Activated CD8-positive, alpha-beta memory T cell treated with anti-CD3 and anti-CD28 coated beads, Interleukin-2, amount 10 ng/mL, durations not matched to agents 7 days and 5 days (primary cell): ENCODE measurements at places on chromosomes 2 and 18. TPM values are rescaled to one million over a fixed set of nuclear protein-coding genes. Genes with fewer than 3 reads are reported as not detected.
A peak's percentile ranks its signal among the peaks of the same experiment; 100 is the strongest.

DNA sequence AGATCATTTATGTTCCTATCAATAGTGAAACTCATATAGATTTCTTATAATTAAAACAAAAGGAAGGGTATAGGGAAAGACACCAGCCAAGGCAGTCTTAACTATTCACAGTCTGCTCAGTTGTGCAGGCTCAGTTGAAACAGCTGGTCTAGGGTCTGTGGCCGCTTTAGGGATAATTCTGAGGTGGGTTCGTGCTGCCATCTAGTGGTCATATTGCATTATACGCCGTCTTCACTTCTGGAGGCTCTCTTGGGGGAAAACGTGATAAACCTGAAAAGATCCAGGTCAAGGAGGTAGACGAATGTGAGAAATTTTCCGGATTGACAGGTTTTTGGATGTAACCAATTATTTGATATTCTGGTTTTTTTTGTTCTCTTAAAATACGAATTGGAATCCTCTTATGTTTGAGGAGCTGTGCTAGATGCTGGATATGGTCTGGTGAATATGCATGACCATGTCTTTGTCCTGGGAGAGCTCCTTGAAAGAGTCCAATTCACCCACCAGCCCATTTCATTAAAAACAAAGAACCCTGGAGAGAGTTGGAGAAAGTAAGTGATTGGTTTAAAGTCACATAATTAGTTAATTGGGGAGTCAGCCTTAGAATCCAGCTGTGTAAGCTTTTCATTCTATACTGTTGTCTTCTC, 492.4 kb downstream of the PLCL1 start:
- peak; percentile 63 for DNase-seq
- no peak overlapping the region for H3K4me3 ChIP-seq
- H3K4me1 ChIP-seq = no peaks in the 10 kb centered on the region
- H3K27me3 ChIP-seq = peaks cover 6% of the 10 kb centered on the region
- H3K36me3 ChIP-seq = no peaks in the 10 kb centered on the region

The SERPINB10 gene
- 0.14 TPM for total RNA-seq

DNA sequence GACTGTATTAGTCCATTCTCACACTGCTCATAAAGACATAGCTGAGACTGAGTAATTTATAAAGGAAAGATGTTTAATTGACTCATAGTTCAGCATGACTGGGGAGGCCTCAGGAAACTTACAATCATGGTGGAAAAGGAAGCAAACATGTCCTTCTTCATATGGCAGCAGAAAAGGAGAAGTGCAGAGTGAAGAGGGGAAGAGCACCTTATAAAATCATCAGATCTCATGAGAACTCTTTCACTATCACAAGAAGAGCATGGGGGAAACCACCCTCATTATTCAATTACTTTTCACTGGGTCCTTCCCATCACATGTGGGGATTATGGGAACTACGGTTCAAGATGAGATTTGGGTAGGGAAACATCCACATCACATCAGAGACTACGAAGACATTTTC, 43.0 kb upstream of the CAVIN2 start:
- no peaks in the 10 kb centered on the region for H3K4me1 ChIP-seq
- H3K36me3 ChIP-seq = no peaks in the 10 kb centered on the region
- DNase-seq = no peak
- no peak overlapping the region for H3K27ac ChIP-seq
- H3K4me3 ChIP-seq = no peak overlapping the region

The HSPD1 gene
- total RNA-seq = 427 TPM

DNA sequence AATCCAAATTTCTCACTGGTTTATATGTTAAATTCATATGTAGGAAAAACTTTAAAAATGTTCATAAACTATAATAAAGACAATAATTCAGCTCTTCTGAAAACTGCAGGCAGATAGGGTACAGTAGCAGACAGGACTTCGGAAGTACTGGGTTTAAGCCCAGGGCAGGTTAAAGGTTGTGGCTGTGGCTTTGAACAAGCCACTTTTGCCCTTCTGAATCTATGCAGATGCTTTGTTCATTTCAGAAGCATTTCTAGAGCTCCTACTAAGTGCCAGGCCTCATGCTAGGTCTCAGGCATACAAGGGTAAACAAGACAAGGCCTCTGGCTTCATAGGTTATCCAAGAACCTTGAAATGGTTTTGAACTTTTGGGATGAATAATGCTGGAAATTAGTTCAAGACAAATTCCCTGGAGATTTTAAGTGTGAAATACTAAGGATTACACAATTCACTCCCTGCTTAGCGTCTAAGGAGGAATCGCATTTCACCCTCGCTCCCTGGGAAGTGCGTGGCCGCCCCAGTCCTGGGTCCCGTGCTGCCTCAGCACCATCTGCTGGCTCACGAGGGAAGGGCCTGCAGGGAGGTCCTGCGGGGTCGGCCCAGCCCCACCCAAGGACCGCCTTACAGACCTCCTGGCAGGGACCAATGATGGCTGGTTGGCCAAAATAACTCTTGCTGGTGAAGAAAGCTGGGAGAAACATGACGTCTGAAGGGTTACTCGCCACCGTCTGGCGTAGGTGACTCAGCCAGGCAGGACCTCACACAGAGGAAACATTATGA, 67.7 kb upstream of the L3MBTL4 start:
- H3K27me3 ChIP-seq = no peaks in the 10 kb centered on the region
- no peak for DNase-seq
- no peaks in the 10 kb centered on the region for H3K36me3 ChIP-seq
- no peaks in the 10 kb centered on the region for H3K4me1 ChIP-seq
- H3K27ac ChIP-seq = no peak overlapping the region

- peak overlapping the region; percentile 82 for H3K4me3 ChIP-seq
- DNase-seq = no peak
- H3K27me3 ChIP-seq = no peaks in the 10 kb centered on the region
- H3K36me3 ChIP-seq = peaks cover 8% of the 10 kb centered on the region
- H3K27ac ChIP-seq = peak overlapping the region; percentile 97
Observed at GRCh38 chr2:151261977-151262291, 271 bp upstream of the RBM43 start.

GRCh38 chr2:129565551-129566109, 413.8 kb upstream of the RAB6C start:
- no peaks in the 10 kb centered on the region for H3K36me3 ChIP-seq
- no peaks in the 10 kb centered on the region for H3K27me3 ChIP-seq
- H3K4me3 ChIP-seq = no peak overlapping the region
- DNase-seq = no peak

DNA sequence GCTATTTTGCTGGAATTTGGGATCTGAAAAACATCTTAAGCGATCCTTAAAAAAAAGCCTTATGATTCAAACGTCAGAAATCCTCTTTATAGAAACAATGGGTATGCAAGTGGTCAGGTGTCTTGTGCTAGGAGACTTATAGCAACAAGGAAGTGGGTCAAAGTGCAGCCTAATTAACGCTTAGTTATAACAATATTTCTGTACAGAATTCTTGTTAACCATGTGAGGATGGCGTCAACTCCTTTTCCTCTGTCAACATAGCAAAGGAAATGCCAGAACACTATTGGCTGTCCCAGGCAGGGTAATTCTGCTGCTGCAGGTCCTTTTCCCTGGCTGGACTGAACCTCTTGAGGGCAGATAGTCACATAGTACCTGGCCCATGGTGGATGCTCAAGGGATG, 189.4 kb downstream of the MSH2 start:
- no peak overlapping the region for H3K27ac ChIP-seq
- H3K4me3 ChIP-seq = no peak overlapping the region
- H3K27me3 ChIP-seq = peaks cover 9% of the 10 kb centered on the region
- no peaks in the 10 kb centered on the region for H3K36me3 ChIP-seq

GRCh38 chr2:121746071-121746578, 9.3 kb upstream of the TSN start:
- H3K4me3 ChIP-seq = no peak overlapping the region
- H3K27me3 ChIP-seq = peaks cover 9% of the 10 kb centered on the region
- no peak overlapping the region for H3K27ac ChIP-seq
- no peaks in the 10 kb centered on the region for H3K36me3 ChIP-seq
- peaks cover 6% of the 10 kb centered on the region for H3K4me1 ChIP-seq

GRCh38 chr2:154686162-154686561, 12.3 kb upstream of the KCNJ3 start:
- no peak overlapping the region for H3K27ac ChIP-seq
- H3K4me3 ChIP-seq = no peak overlapping the region
- no peak for DNase-seq
- no peaks in the 10 kb centered on the region for H3K36me3 ChIP-seq

GRCh38 chr2:50859110-50859509, 172.8 kb downstream of the NRXN1 start:
- no peak overlapping the region for H3K27ac ChIP-seq
- no peaks in the 10 kb centered on the region for H3K4me1 ChIP-seq
- no peaks in the 10 kb centered on the region for H3K27me3 ChIP-seq
- no peak overlapping the region for H3K4me3 ChIP-seq

DNA sequence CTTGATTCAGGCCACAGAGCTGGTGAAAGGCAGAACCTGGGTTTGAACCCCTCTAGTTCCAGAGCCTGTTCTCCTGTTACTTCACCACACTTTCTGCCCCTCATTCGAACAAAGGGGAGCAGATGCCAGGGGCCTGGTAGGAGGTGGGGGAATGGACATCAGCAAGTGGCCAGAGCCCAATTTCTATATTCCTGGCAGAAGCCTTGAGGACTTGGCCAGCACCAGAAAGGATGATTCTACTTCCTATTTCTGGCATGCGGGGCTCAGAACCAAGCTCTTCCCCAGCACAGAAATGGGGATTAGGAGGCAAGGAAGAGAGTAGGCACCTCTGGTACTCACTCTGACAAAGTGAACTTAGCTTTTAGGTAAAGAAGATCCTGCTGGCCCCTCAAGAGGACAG, 49.3 kb downstream of the ADD2 start:
- no peak overlapping the region for H3K27ac ChIP-seq
- no peaks in the 10 kb centered on the region for H3K4me1 ChIP-seq
- no peaks in the 10 kb centered on the region for H3K36me3 ChIP-seq
- peaks cover 3% of the 10 kb centered on the region for H3K27me3 ChIP-seq

- H3K4me1 ChIP-seq = no peaks in the 10 kb centered on the region
- no peak overlapping the region for H3K27ac ChIP-seq
- DNase-seq = no peak
- no peak overlapping the region for H3K4me3 ChIP-seq
- no peaks in the 10 kb centered on the region for H3K36me3 ChIP-seq
- H3K27me3 ChIP-seq = no peaks in the 10 kb centered on the region
Observed at GRCh38 chr2:222174450-222174849, 124.3 kb downstream of the PAX3 start.

DNA sequence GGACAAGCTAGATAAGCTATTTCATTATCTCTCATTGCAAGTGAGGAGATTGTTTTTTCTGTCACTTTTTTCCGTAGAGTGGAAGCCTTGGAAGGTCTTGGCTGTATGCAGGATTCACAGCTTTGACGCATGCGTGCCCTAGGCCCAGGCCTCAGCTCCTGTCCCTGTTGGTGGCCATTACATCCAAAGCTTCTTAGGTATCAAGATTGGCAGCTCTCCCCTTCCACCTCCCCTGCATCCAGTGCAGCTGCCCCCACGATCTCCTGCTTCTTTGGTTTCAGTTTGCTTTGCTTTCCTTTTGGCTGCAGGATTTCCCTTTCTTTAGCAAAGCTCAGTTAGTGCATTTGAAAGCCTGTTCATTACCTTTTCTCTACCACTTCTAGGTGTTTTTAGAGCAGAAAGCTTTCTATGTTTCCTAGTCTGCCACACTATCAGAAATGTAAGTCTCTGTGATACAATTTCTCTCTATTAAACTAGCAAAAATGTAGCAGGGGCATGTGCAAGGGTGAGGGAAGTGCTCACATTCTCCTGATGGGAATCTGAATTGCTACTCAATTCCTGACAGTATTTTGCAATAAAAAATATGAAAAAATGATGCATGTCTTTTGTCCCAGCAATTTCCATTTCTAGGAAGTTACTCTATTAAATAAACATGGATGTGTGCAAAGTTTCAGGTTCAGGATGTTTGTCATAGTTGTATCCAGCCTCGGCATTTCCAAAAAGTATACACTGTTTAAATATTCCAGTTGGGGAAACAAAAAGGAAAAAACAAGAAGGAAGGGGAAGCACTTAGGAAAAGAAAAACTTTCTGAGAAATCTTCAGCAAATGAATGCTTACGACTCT, 91.2 kb downstream of the LIPG start:
- H3K4me3 ChIP-seq = no peak overlapping the region
- H3K27me3 ChIP-seq = no peaks in the 10 kb centered on the region
- H3K27ac ChIP-seq = no peak overlapping the region
- H3K4me1 ChIP-seq = no peaks in the 10 kb centered on the region
- DNase-seq = no peak

GRCh38 chr2:175461839-175462238, 280.3 kb upstream of the ATP5MC3 start:
- no peaks in the 10 kb centered on the region for H3K4me1 ChIP-seq
- no peak for DNase-seq
- H3K27me3 ChIP-seq = no peaks in the 10 kb centered on the region
- no peak overlapping the region for H3K4me3 ChIP-seq

GRCh38 chr18:22108674-22109073, 60.7 kb upstream of the GATA6 start:
- H3K36me3 ChIP-seq = no peaks in the 10 kb centered on the region
- DNase-seq = no peak
- H3K27me3 ChIP-seq = no peaks in the 10 kb centered on the region
- H3K27ac ChIP-seq = no peak overlapping the region
